ENCODE measurements at places on chromosomes 4 and X. TPM values are rescaled to one million over a fixed set of nuclear protein-coding genes. Genes with fewer than 3 reads are reported as not detected.

TEX28 gene
- not detected for total RNA-seq

SLC25A53 gene
- total RNA-seq = 12.7 TPM

TXK gene
- 0.17 TPM for total RNA-seq

PDLIM3 gene
- 20.8 TPM for total RNA-seq

GNRHR gene
- not detected for total RNA-seq

S100P gene
- not detected for total RNA-seq

SLC25A14 gene
- total RNA-seq = 18.0 TPM

SOD3 gene
- 42.3 TPM for total RNA-seq

SFRP2 gene
- not detected for total RNA-seq

USP53 gene
- 51.3 TPM for total RNA-seq

USP26 gene
- not detected for total RNA-seq

MAB21L2 gene
- 0.66 TPM for total RNA-seq

PAGE2B gene
- not detected for total RNA-seq

HDX gene
- total RNA-seq = 5.1 TPM

RNF212 gene
- 4.6 TPM for total RNA-seq

SEL1L3 gene
- total RNA-seq = 125 TPM

TMPRSS11A gene
- total RNA-seq = not detected

LEF1 gene
- not detected for total RNA-seq

PAGE5 gene
- total RNA-seq = not detected

FGFBP2 gene
- total RNA-seq = not detected

TMEM31 gene
- not detected for total RNA-seq

AMMECR1 gene
- 10.4 TPM for total RNA-seq

DCAF4L1 gene
- total RNA-seq = under 0.01 TPM

PRKX gene
- total RNA-seq = 23.0 TPM

RAB39B gene
- 1.7 TPM for total RNA-seq

CFP gene
- 0.33 TPM for total RNA-seq

AWAT2 gene
- not detected for total RNA-seq

MAGEB2 gene
- total RNA-seq = not detected

SHISA3 gene
- 0.17 TPM for total RNA-seq

USP17L21 gene
- not detected for total RNA-seq

KLHL15 gene
- 8.1 TPM for total RNA-seq

PRDX4 gene
- total RNA-seq = 219 TPM

SCML1 gene
- 10.3 TPM for total RNA-seq

NAP1L3 gene
- 4.9 TPM for total RNA-seq

IL3RA gene
- not detected for total RNA-seq

LRIT3 gene
- 0.15 TPM for total RNA-seq

CENPVL3 gene
- total RNA-seq = not detected

SEPSECS gene
- 13.1 TPM for total RNA-seq

SLC30A9 gene
- 95.3 TPM for total RNA-seq

SH2D1A gene
- total RNA-seq = not detected

MAGEB3 gene
- not detected for total RNA-seq

PRKG2 gene
- 23.3 TPM for total RNA-seq

SHOX gene
- total RNA-seq = not detected

HEPH gene
- total RNA-seq = 57.7 TPM

SNCA gene
- 2.0 TPM for total RNA-seq

HTATSF1 gene
- 34.6 TPM for total RNA-seq

OTC gene
- not detected for total RNA-seq

NHS gene
- total RNA-seq = 4.6 TPM
